ENCODE measurements at places on chromosomes 4 and X.

- DNase-seq, result no peak
Measured at GRCh38 chrX:1589356-1590130, 1.9 kb upstream of the AKAP17A start.

DNA sequence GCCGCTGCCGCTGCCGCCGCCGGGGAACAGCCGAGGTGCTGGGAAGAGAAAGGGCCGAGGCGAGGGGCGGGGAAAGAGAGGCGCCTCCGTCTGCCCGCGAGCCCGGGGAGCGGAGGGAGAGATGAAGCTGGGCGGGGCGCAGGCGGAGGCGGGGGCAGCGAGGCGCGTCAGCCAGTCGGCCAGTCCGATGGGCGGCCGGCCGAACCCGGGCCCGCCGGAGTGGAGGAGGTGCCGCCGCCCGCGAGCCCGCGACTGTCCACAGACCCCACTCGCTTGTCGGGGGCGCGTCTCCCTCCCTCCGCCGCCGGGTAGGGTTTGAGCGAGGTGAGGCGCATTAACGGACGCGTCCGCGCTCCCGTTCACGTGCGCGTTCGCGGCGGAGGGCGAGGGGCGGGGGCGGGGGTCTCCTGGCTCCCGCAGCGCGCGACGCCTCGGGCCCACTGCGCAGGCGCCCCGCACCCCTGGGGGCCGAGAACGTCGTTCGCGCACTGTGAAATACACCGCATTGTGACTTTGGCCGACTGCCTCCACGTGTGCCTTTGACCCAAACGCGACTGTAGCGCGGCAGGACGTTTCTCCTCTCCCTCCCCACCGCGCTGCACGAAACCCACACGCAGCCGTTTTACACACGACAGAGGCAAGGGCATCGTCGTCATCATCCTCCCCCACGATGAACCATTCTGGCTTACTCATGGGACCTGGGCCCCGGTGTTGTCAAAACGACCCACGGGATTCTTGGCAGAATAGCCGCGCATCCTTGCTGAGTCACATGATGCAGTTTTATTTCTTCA is at the start of gene NUDT11:
Gene NUDT11 (minus strand): TSS at position 92 of the 791 bp plus-strand sequence. CDS start 148 bp downstream, outside the sequence.
- DNase-seq, result no peak

DNA sequence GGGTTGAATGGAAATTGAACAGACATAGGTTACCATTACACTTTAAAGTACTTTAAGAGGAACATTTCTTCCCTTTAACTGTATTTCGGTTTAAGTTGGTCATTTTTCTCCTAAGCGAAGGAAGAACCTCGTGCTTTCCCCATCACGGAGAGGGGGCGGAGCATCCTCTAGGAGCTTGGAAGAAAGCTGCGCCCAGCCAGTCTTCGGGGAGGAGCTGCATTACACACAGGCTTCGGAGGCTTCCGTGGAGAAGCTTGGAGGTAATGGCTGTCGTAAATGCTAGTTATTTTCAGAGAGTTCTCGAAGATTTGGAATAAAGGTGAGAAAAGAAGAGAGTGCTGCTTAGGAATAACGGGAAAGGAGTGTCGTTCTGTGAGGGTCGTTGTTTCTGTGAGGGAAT is at the start of gene PWWP3B:
Gene PWWP3B (plus strand): TSS at position 199 of the 400 bp plus-strand sequence. CDS start 37,128 bp downstream, outside the sequence.
- DNase-seq, result no peak

GRCh38 chr4:188536826-188537225 is 397.6 kb downstream of the TRIML1 start:
- DNase-seq, result no peak

- no peak for DNase-seq
Measured at GRCh38 chr4:101682946-101683345, 107.6 kb upstream of the BANK1 start.

Measured in stimulated activated CD8-positive, alpha-beta memory T cell treated with anti-CD3 and anti-CD28 coated beads, Interleukin-4, amount 100 ng/mL, for 1 hour (primary cell).